ENCODE measurements at places on chromosomes 11 and 22.

DNA sequence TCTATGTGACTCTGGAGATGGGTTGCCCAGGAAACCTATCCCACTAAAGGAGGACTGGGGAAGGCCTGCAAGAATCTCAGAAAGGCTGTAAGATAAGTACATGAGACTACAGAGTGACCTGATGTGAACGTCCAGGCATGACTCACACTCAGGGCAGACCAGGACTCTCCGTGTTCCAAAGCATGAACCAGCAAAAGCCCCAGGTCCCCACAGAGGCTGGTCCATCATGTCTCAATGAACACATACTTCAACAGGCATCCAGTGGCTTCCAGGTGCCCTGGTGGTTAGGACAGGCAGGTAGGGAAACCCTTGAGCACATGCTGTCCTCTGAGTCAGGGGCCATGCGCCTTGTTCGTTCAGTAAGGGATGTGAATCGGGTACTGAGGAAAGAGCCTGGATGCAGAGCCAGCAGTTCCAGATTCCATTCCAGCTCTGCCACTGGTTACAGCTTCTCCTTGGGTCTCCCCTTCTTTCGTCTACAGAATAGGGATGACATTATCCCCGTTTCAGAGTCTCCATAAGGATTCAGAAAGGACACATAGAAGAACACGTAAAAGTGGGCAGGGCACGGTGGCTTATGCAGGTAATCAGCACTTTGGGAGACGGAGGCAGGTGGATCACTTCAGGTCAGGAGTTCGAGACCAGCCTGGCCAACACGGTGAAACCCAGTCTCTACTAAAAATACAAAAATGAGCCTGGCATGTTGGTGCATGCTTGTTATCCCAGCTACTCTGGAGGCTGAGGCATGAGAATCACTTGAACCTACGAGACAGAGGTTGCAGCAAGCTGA lies 129.0 kb upstream of the TEAD1 start:
- DNase-seq = no peak

DNA sequence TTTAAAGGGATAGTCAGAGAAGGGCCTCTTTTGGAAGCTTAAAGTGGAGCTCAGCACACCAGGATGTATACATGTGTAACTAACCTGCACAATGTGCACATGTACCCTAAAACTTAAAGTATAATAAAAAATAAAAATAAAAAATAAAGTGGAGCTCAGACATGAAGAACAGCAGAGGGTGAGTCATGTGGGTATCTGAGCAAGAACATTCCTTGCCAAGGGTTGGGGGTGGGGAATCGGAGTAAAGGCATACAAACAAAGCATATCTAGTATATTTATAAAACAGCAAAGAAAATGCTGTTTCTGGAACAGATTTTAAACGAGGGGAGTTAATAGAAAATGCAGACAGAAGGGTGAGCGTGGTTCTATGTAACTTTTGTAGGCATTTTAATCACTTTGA lies 562.6 kb upstream of the ANO3 start:
- DNase-seq = no peak

GRCh38 chr11:44623731-44624491 lies 58.4 kb downstream of the CD82 start:
- DNase-seq = no peak

DNA sequence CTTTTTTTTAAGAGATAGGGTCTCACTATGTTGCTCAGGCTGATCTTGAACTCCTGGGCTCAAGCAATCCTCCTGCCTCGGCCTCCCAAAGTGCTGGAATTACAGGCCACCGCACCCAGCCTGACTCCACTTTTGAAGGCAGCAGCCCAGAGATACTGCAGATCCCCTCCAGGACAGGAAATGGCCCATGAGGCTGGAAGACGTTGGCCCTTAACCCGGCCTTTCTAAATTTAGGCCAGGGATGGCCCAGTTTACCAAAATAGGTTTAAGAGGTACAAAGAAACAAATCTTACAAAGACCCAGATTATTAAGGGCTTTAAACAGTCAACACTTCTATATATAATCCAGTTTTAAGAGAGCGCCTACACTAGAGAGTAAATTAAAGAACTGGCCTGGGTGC lies 32.2 kb downstream of the CPT1A start:
- no peak for DNase-seq

- no peak for DNase-seq
Observed at GRCh38 chr22:23527971-23528740, 51.9 kb downstream of the IGLL1 start.

DNA sequence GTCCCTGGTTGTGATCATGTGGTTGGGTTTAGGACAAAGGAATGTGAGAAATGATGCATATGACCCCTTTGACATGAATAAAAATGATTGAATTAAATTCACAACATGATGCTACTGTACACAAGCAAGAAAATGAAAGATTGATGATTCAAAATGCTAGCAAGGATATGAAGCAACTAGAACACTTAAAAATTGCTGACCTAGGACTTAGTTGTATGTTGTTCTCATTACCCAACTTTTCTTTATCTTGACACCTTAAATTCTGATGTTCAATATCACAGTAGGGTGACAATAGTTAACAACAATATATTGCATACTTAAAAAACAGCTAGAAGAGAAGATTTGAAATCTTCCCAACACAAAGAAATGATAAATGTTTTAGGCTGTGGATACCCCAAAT lies 20.6 kb downstream of the OR52A5 start:
- no peak for DNase-seq

- no peak for DNase-seq
Observed at GRCh38 chr22:39966470-39966869, 6.3 kb downstream of the TMA7B start.

- no peak for DNase-seq
Observed at GRCh38 chr11:97087419-97087818, 697.6 kb downstream of the JRKL start.
